Activated naive CD4-positive, alpha-beta T cell (primary cell): ENCODE measurements at places on chromosomes 5 and 9.

DNA sequence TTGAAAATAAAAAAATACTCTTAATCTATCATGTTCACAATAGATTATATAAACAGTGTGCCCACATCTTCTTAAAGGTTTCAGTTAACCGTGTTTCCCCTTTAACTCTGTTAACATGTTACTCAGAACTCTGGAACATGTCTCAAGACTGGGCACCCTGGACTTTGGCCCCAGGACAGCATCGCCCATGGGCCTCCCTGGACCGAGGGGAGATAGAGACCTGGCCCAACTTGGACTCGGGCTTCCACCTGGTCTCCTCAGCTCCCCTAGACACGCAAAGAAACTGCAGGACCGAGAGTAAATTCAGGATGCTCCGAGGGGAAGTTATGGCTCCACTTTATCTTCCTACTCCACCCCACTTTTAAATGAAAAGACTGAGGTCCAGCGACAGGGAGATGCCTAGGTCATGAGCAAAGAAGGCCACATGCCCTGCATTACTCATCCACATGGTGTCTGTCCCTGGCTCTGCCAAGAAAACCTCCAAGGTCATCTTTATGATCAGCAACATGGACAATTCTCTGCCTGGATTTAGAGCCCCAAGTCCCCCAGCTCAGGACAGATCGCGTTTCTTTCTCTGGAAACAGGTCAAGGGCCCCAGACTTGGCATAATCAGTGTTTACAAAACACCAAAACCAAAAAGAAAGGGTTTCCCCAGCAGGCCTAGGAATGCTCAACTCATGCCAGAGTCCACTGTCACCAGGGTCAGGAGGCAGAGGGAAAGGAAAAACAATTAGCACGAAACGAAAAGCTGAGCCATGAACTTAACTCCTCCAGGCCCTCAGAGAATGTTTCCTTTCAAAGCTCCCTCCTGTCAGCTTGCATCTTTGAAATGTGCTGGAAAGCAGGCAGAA, 17.4 kb downstream of the GPX3 start:
- no peak for DNase-seq

DNA sequence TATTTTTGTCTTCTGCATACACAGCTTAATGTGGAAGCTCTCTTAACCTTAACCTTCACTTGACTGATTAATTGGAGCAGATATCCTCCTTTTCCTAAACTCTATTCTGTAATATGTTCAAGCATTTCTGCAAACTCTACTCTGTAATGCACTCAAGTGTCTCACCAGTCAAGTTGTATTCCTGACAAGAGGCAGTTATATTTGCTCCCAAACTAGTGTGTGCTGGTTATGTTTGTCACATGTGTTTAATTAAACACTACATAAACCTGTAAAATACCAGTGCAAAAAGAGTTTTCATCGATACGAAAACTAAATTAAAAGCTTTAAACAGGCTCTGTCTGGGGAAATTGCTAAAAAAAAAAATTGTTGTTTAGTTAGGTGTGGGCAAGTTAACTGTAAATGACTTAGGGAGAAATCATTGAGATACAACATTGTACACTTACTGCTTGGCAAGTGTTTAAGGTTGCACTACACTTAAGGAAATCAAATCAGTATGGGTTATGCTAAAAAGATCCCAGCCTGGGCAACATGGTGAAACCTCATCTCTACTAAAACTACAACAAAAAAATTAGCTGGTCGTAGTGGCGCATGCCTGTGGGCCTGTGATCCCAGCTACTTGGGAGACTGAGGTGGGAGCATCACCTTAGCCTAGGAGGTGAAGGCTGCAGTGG, 6.7 kb downstream of the FAF2 start:
- no peak for DNase-seq

GRCh38 chr5:35308421-35308820, 78.1 kb upstream of the PRLR start:
- no peak for DNase-seq

DNA sequence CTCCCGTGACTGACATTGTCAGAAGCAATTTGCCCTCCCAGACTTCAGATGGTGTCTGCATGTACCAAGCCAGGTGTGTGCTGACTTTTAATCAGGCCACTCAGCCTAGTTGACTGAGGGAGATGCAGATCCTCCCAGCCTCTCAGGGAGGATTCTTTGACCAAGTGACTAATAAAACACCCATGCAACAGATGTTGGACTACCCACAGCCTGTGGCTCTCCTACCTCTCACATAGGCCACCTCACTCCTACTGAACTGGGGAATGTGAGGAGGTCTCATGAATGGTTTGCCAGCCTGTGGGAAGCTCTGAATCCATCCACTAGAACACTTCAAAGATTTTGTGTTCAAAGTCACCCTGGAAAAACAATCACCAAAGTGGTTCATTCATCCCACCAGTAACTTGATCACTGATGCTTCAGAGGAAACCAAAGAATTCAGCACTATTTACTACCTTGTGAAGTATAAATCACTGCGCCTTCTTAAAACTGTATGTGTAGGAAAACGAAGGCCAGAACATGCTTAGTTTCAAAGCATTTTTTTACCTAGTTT, 80.1 kb downstream of the ESM1 start:
- DNase-seq: no peak

GRCh38 chr5:132465059-132465707, 25.4 kb downstream of the IRF1 start:
- no peak for DNase-seq

GRCh38 chr5:122965111-122965510, 71.4 kb downstream of the PPIC start:
- DNase-seq: no peak

DNA sequence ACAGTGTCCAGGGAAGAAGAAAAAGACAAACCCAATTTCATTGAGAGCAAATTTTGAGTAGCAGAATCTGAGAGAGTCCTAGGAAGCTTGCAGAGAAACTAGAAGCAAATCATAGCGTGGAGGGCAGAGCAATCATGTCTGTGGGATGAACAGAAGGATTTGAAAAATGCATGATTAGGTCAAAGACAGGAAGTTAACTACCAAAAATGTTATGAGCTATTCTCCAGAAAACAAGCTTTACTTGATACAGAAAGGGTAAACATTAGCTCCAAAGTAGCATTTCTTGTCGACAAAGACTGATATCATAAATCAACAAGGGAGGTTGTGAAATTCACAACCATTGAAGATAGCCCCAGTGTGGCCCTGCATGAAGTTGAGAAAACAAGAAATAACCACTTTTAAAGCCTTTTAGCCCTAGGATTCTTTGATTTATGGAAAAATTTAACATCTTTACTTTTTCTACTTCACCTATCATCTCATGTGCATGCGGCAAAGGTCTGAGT, 97.7 kb upstream of the MEGF10 start:
- DNase-seq: no peak

DNA sequence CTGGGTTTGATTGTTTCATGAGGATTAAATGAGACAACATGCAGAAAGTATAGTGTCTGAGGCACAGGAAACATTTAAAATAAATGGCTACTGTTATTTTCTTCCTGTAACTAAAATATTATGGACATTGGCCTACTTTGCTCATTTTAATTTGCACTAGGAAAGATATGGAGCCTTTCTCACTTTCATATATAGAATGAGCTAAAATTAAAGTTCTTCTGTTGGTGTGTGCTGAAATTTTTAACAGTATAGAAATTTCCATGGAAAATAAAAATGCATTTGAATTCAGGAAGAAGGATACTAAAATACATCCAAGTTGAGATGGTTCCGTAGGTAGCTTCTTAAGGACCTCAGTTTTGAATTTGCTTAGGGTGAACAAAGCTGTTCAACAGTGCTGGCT, 131.9 kb downstream of the MAST4 start:
- DNase-seq: no peak

DNA sequence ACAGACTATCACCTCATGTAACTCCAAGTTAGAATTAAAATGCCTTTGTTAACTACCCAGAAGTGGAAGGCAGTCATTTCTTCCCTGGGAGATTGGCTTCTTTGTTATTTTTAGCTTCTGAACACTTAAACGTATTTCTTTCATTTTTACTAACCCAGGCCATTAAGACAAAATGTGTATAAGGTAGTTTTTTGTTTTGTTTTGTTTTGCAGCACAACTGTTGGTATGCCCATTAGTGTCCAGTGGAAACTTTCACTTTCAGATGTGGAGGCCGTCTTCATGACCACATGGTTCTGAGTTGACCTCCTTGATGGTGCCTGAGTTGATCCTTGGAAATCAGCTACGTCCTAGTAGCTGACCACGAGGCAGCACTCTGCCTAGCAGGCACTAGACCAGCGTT, 264.6 kb upstream of the ZNF608 start:
- DNase-seq: no peak

- DNase-seq: no peak
Measured at GRCh38 chr9:133998915-133999595, 6.9 kb upstream of the VAV2 start.

- no peak for DNase-seq
Measured at GRCh38 chr5:154508114-154508513, 30.1 kb upstream of the HAND1 start.

DNA sequence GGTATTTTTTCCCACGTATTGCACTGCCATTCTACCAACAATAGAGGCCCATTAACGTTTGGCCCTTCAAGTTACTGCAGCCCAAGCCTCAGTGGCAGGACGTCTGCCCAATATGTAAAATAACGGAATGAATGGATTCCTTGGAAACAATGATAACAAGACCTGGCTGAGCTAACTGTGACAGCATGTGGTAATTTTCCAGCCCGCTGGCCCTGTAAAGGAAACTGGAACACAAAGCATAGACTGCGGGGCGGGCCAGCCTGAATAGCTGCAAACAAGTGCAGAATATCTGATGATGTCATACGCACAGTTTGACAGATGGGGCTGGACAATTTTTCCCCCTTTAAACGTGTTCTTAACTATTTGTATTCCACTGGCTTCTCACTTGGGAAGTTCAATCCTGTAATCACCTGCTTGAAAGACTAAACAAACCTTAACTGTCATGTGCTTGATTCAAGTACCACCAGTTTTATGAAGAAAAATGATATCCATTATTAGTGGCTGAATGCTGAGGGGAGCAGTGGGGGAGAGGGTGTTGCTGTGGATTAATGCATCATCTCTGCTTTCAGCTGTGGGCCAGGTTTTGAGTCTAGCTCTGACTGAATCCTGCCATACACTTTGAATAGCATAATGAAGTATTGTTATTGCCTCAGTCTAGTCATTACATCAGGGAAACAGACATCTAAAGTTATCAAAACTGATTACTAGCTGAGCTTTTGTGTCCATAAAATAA, 323.9 kb downstream of the TMEM161B start:
- DNase-seq: no peak

GRCh38 chr5:60161340-60161934, 267.9 kb upstream of the PDE4D start:
- DNase-seq: no peak

DNA sequence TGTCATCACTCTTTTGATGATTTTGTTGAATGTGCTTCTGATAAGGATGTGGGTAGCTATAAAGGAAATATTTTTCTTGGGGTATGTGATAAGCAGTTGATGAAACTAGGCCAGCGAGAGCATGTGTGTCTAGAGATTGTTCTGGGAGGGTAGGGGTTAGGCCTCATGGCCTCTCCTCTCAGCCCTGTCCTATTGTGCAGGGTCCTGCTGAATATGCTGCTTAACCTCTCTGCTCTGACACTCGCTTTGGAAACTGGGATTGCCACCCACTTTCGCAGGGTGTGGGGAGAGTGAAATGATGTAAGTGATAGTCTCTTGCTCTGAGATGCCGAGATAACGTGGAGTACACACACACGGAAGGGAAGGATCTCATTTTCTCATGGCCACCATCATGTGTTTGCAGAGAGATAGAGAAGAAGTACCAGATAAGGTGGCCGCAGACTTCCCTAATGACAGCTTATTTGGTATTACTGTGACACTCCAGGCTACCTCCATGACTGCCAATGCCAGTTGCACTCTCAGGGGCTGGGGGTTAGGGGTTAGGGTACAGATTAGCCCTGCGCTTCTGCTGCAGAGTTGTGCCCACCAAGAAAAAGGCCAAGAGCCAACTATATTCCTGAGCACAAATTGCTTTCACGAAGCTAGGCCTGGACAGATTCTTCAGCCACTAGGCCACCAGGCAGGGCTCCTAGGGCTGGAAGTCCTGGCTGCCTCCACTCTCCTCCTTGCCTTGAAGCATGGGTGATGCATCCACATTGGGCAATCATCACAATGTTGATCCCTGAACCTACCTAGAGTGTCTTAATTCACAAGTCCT, 25.2 kb upstream of the TNFAIP8 start:
- DNase-seq: peak; percentile 10

GRCh38 chr5:173454736-173455598, 126.8 kb upstream of the STC2 start:
- DNase-seq: no peak

DNA sequence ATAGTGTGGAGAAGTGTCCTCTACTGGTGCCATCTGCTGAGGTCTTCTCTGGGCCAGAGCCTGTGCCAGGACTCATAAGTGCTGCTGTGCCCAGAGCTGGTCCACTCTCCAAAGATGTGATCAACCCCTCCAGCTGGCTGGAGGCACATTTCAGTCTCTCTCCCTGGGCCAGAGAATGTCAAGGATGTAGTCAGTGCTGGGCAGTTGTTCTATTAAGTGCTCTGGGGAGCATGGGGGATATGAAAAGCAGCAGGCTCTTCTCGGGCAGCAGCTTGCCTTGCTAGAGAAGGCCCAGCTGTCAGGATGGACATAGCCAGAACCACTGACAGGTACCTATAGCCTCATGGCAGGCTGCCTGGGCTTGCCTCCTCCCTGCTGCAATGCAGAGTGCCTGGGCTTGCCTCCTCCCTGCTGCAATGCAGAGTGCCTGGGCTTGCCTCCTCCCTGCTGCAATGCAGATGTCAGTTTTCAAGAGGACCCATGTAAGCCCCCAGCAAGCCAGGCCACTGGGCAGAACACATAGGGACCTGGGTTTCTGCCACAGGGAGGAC, 157.2 kb upstream of the PANK3 start:
- no peak for DNase-seq

- DNase-seq: no peak
Measured at GRCh38 chr9:77764894-77765780, 117.0 kb upstream of the GNA14 start.

GRCh38 chr9:971901-972500, 4.5 kb upstream of the DMRT3 start:
- no peak for DNase-seq

DNA sequence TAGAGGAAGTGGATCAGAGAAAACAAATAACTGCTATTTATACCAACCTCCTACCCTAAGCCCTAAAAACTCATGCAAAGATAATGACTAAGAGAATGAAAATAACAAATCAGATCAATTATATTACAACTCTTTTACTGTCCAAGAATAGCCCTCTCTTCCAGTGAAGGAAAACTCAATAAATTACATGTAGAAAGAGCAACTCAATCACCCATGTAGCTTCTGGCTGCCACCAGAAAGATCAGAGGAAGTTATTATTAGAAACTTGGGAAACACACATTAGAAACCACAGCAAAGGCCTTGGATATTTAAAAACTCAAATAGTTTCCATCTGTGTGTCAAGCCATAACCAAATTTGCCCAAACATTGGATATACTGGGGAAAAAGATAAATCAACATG, 134.0 kb upstream of the TARS1 start:
- no peak for DNase-seq

- no peak for DNase-seq
Measured at GRCh38 chr9:111975709-111976108, 79.1 kb downstream of the UGCG start.

GRCh38 chr5:123882965-123883345, 371.0 kb downstream of the CSNK1G3 start:
- DNase-seq: no peak
